ENCODE measurements at places on chromosomes 2 and 18. TPM values are rescaled to one million over a fixed set of nuclear protein-coding genes. Genes with fewer than 3 reads are reported as not detected.

The HAAO gene
- 0.97 TPM for total RNA-seq

The AQP12A gene
- total RNA-seq, result not detected

The GPBAR1 gene
- 1.6 TPM for total RNA-seq

The DLX2 gene
- total RNA-seq, result 0.16 TPM

The ZNF519 gene
- 54.6 TPM for total RNA-seq

The LRATD1 gene
- total RNA-seq, result 5.7 TPM

The NOSTRIN gene
- total RNA-seq, result not detected

The SERPINB13 gene
- total RNA-seq, result not detected

The SP5 gene
- total RNA-seq, result 0.21 TPM

The AUP1 gene
- total RNA-seq, result 89.4 TPM

The SNORC gene
- 0.62 TPM for total RNA-seq

The EN1 gene
- total RNA-seq, result not detected

The EFR3B gene
- 11.8 TPM for total RNA-seq

The POTEC gene
- total RNA-seq, result not detected

The HJURP gene
- total RNA-seq, result 49.2 TPM

The RTKN gene
- total RNA-seq, result 50.0 TPM

The DNAH6 gene
- 0.16 TPM for total RNA-seq

The FTCDNL1 gene
- total RNA-seq, result 3.3 TPM

The APOB gene
- 0.62 TPM for total RNA-seq

The DOK6 gene
- 0.35 TPM for total RNA-seq

The BCL2 gene
- total RNA-seq, result 4.0 TPM

The MYL1 gene
- total RNA-seq, result not detected

The SH3RF3 gene
- total RNA-seq, result 1.2 TPM

All from GM23338 (cell line).